Central memory CD8-positive, alpha-beta T cell (primary cell): ENCODE measurements at places on chromosomes 13 and 19.
A peak's percentile ranks its signal among the peaks of the same experiment; 100 is the strongest.

DNA sequence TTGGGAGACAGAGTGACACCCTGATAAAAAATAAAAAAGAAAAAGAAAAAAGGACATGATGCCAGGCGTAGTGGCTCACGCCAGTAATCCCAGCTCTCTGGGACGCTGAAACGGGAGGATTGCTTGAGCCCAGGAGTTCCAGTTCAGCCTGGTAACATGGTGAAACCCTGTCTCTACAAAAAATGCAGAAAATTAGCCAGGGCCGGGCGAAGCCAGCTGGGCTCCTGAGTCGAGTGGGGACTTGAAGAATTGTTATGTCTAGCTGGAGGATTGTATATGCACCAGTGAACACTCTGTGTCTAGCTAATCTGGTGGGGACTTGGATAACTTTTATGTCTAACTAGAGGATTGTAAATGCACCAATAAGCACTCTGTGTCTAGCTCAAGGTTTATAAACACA, 32.3 kb downstream of the TMPRSS9 start:
- DNase-seq, result no peak

DNA sequence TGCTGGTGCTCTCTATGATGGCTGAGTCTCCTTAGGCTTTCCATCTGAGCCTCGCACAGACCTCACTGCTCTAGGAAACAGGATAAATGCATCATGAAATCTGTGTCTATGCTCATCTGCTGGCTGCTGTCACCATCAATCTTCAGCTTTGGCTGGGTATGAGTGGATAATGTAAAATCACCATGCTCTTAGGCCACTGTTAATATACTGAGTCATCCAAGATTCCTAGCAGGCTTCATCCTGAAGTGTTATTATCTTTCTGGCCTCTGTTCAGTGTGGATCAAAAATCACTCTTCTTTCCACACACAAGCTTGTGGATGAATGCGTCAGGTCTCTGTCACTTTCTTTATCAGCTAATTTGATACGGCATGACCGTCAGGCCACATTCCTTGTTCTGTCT, 317.4 kb downstream of the NALCN start:
- no peak for DNase-seq

DNA sequence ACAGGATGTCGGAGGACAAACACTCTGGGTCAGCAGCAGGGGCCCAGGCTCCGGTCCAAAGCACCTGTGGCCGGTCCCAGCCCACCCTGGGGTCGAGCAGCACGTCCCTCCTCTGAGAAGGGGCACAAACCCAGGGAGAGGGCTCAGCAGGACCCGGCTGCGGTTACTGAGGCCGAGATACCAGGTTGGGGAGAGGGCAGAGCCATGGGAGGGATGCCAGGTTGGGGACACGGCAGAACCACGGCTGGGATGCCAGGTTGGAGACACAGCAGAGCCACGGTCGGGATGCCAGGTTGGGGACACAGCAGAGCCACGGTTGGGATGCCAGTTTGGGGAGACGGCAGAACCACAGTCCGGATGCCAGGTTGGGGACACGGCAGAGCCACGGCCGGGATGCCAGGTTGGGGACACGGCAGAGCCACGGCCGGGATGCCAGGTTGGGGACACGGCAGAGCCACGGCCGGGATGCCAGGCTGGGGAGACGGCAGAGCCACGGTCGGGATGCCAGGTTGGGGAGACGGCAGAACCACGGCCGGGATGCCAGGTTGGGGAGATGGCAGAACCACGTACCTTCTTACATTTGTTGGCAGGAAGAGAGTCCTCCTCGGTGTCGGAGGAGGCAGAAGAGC, 18.5 kb downstream of the MIER2 start:
- DNase-seq, result no peak

DNA sequence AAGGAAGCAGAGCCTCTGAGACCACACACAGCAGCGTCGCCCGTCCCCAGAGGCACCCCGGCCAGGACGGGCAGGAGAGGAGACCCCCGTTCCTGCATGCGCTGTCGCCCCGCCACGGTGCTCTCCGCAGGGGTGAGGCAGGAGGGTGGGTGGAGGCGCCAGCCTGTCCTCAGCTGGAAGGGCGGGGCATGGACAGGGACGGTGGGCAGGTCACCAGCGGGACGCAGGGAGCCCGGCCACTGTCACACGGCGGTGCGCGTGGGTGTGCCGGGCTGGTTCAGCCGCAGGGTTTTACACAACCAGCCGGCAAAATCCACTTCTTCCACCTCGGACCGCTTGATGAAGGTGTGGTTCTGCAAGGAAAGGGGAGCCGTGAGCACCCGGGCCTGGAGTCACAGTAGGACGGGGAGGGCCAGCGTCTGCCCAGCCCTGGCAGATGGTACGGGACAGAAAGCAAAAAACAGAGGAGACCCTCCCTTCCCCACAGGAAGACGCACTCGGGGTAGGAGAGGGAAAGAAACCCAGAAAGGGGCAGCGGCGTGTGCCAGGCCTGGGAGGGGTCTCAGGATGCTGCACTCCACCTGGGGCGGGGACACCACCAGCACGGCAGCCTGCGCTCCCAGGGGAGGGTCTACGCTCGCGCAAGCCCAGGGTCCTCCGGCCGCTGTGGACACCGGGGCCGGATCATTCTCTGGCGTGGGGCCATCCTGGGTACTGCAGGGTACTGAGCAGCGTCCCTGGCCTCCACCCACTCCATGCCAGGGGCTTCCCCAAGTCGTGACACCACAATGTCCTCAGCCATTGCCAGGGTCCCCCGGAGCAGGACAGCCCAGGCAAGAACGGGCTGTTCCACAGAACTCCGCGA, 23.9 kb upstream of the ZBTB7A start:
- no peak for DNase-seq

DNA sequence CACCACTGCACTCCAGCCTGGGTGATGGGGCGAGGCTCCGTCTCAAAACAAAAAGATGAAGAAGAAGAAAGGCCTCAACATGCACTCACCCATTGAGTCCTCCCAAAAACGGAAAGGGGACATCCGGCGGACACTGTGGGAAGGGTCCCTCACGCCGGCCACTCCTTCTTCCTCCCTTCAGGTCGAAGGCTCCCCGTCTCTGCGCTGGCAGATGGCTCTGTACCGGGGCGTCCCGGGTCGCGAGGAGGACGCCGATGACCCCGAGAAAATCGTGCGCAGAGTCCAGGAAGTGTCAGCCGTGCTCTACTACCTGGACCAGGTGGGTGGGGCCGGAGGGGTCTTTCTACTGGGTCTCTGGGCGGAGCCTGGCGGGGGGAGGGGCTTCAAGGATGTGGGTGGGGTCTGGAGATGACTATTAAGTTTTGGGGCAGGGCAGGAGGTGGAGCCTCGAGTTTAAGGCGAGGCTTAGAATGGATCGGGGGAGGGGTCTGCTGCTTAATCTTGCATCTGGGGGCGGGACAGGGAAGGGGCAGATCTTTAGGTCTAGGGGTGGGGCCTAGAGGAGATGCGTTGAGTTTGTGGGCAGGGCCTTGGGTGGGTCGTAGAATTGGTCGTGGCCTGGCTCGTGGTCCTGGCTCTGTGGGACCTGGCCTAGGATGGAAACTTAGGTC, 90.2 kb downstream of the MAP4K1 start:
- no peak for DNase-seq

DNA sequence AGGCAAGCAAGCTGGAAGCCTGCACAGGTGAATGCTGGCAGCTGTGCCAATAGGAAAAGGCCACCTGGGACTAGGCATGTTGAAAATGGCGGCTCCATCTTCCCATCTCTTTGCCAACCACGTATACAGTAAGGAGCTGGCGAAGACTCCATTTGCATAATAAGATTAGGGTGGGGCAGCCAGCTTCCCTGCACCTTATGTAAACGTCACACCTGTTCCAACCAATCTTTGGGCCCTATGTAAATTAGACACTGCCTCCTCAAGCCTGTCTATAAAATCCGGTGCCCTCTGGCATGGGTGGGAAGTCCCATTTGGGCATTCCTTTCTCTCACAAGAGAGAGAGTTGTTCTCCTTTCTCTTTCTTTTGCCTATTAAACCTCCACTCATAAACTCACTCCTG, 16.8 kb downstream of the ADGRE2 start:
- no peak for DNase-seq

GRCh38 chr19:43738780-43739211, 16.0 kb downstream of the SMG9 start:
- DNase-seq, result peak; percentile 11

- DNase-seq, result no peak
Observed at GRCh38 chr13:52878831-52879230, 30.4 kb upstream of the PCDH8 start.

GRCh38 chr19:51632126-51632525, 1.9 kb upstream of the SIGLEC5 start:
- DNase-seq, result no peak

DNA sequence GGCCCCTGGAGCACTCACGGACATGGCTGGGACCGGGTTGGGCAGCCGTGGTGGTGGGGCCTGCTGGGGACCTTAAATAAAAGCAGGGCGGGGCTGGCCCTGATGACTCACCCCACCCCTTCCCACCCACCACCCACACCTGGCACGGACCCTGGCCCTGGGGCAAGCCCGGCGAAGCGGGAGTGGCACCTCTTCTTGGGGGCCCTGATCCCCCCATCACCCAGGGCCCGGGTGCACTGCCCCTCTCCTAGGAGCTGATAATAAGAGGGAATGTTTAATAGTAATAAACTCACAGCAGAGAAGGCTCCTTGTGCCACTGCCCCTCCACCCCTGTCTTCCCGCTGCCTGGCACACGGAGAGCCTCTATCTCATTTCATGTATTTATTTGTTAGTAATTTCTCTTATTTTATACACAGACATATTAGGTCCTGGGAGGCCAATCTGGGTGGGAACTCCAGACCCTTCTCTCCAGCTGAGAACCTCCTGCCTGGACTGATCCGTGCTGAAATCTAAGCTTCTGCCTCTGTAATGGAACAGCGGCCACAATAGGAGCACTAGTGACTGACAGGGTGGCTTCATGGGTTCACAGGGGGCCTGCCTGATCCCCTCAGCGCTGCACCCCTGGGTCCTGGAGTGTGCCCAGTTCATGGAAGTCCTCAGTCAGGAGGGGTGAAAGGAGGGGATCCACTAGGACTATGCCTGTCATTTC, at the start of gene LGALS7:
TSS of gene LGALS7 (minus strand) at position 49 of the 709 bp plus-strand sequence. CDS start at position 24, 25 bp downstream.
- no peak for DNase-seq

DNA sequence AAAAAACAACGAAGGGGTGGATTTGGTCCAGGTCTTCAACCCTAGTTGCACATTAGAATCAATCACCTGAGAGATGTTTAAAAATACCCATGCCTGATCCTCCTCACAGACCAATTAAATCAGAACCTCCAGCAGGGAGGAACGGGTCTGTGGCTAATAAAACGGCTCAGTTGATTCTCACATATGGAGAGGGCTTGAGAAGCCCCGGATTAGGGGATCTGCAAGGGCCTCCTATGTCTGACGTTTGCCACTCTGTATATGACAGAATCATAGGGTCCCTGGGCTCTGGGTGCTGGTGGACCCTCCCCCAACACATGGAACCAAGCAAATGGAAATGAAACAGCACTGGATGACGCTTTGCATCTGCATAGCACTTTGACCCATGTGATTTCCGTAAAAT, 36.7 kb upstream of the C13orf42 start:
- DNase-seq, result no peak

DNA sequence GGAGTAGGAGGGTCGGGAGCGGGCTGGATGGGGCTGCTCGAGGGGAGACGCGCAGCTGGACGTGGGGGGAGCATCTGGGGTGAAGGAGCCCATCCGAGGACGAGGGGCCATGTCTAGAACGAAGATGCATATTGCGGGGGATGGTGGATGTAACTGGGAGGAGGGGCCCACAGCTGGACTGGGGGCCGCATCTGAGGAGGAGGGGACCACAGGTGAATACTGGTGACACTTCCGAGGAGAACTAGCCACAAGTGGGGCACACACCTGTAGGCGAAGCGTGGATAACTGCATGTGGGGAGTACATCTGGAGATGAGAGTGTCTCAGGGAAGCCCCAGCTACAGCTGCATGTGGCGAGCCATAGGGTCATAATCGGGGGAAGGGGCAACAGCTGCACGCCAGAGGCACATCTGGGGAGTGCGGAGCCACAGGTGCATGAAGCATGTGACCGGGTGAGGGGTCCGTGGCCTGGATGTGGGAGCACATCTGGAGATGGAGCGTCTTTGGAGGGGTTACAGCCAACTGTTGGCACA, 402 bp downstream of the ZSWIM9 start:
- peak; percentile 11 for DNase-seq

- no peak for DNase-seq
Observed at GRCh38 chr19:55068950-55069864, 6.3 kb upstream of the RDH13 start.

DNA sequence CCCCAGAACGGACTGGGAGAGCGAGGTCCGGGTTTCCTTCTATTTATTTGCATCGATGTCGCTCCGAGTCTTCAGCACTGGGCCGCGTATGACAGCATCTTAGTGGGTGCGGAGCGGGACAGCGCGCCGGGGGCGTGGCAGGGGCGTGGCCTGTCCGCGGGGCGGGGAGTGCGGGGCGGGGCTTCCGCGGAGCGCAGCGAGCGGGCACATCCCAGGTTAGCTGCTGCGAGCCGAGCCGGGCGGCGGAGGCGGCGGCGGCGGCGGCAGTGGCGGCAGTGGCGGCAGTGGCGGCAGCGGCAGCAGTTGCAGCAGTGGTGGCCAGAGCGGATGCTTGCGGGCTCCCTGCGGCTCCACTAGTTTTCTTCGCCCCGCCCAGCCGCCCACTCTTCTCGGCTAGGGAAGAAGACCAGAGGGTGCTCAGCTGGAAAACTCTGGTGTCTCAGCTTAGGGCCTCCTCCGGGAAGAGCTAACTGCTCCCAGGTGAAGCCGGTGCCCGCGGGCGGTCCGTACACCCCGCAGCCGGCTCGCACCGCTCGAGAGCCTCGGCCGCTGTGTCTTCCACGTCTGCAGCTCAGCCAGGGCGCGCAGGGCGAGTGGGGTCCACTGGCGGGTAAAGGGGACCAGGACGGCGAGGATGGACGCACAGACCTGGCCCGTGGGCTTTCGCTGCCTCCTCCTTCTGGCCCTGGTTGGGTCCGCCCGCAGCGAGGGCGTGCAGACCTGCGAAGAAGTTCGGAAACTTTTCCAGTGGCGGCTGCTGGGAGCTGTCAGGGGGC, at the start of gene GPC5:
TSS of gene GPC5 (plus strand) at position 209 of the 776 bp plus-strand sequence.
- peak; percentile 57 for DNase-seq

DNA sequence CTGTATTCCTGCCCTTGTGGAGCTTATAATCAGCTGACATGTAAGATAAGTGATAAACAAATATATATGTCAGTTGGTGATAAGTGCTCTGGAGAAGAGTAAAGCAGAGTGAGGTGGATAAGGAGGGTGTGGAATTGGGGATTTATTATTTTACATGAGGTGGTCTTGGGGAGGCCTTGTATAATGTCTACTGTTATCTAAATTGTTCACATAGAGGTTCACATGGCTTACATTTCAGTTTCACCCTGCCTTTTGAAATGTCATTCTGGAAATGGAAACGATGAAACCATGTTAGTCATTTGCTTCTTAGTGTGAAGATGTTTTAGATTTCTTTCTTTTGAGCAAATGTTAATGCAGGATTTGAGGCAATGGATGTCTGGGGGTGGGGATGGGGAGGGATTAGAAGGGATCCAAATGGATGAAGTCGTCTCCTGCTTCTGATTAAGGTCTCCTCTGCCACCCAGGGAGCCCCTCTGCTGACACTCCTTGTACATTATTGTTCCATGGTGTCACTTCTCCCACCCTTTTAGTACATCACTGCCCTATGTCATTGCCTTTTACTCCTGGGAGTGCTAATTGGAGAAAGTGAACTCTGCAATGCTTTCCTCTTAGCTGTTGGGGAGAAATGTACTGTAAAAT, 14.0 kb downstream of the B3GLCT start:
- no peak for DNase-seq

GRCh38 chr19:33402421-33403220, 29.1 kb downstream of the CEBPG start:
- DNase-seq, result no peak

- DNase-seq, result no peak
Observed at GRCh38 chr13:75305059-75305458, 176.9 kb downstream of the TBC1D4 start.
